Muscle of back (tissue), 13 donors: ENCODE measurements at places on chromosomes 6 and 20.

GRCh38 chr20:8389381-8390036, 257.4 kb downstream of the PLCB1 start:
- peak; percentile 56 for DNase-seq

GRCh38 chr6:33630014-33630413, 8.9 kb downstream of the ITPR3 start:
- no peak for DNase-seq

DNA sequence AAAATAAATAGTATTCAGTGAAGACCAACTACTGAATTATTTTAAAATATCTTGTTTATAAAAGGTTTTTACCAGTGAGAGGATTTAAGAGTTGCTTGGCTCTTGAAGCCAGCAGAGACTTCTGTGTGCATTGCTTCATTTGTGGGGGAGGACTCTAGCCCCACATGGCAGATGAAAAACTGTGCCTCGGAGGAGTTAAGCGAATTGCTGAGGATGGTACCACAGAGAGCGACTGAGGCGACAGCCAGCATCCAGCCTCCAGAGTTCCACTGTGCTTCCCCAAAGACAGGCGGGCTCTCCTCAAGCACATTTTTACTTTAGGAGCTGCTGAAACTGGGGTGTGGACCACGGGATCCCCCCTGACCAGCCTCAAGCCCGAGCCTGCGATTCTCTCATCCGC, 80.7 kb downstream of the THBS2 start:
- DNase-seq = no peak

DNA sequence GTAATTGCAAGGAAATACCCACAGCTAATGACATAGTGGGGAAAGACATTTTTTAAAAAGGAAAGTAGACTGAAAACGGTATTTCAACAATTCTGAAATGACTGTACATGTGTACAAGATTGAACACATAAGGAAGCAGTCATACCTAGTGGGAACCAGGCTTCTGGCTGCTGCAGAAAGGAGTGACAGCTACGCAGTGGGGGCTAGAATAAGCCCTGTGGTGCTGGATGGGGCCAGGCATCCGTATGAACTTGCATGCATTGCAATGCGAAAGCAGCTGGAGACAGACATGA, 54.9 kb upstream of the GPR31 start:
- DNase-seq = no peak

DNA sequence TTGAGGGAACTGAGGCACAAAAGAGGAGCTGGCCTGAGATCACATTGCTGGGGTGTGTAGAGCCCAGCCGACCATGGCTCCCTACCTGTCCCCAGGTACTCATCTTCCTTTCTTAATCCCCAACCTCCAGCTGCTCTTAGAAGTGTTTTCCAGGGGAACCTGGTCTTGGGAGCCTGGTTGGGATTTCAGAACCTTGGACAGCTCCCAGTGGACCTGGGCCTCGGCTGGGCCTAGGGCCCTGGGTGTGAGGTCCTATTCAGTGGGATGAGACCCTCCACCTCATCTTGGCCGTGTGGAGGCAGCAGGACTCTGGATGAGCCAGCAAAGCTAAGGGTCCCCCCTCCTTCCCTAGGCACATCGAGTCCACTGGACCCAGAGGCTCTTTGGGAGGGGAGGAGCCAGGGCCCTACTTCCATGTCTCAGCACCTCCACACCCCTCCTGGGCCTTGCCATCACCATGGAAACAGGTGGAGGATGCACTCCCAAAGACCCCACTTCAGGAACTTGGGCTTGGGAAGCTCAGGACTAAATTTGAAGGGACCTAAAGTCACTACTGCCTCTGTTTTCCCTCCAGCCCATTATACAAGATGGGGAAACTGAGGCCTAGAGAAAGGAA, 38.5 kb downstream of the DLGAP4 start:
- peak; percentile 47 for DNase-seq

DNA sequence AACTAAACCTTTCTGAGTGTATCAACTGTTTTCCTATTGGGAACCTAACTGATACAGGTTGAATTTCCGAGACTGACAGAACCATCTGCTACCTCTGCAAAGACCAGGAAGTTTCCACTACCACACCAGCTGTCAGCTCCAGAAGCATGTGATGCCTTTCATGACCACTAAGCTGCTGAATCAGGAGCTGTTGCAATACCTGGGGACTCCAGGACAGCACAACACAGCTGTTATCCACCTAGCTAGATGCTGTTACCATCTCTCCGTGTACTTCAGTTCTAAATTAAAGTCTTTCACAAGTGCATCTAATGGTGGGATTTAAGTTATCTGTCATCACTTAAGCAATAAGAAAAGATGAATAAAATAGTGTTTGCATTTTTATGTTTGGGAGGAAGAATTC, 158.2 kb upstream of the IMPG1 start:
- no peak for DNase-seq

DNA sequence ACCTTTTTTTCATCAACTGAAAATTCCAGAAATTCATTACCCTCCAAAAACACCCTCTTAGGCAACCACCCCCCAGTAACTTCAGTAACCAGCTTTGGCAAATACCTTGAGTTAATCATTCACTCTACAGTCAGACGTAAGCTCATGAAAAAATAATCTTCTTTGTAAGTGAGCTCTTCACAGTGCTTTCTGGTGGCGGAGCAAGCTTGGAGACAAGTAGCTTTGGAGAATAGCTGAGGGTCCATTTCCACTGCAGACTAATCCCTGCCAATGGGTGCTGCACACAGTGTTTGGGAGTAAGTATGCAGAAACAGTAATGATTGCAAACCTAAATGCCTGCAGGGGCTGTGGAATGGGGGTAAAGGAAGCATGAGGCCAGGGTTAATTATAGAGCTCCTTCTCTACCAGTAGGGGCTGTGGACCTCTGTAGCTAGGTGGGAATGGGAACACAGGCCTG, 56.8 kb upstream of the HINT3 start:
- no peak for DNase-seq

DNA sequence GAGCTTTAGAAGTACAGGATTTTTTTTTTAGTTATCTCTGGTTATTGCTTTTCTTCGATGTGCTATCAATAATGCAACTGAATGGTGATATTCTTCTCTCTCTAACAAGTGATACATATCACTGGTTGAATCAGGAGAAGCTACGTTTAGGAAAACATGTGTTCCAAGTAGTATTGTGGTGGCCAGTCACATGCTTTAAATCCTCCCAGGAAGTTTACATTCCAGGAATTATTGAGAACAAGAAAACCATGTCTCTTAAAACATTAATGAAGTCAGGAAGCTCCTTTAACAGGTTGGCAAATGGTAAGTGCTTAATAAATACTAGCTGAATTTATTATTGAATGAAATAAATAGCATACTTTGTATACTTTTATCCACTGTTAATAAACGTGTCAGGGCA, 371.1 kb downstream of the BCKDHB start:
- DNase-seq = no peak

DNA sequence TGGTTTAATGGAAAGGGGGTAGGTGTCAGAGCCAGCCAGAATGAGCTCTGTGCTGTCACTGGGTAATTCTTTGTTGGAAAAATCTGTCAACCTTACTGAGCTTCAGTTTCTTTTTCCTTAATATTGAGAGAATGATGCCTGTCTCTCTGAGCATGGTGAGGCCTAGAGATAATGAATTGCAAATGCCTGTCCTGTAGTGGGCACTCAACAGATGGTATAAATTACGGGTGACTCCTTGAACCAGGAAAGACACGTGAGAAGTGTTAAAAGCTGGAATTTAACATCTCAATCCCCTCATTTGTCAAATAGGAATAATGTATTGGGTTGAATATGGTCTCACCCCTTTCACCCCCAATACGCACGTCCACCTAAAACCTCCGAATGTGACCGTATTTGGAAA, 74.9 kb downstream of the ADTRP start:
- no peak for DNase-seq

- DNase-seq = no peak
Measured at GRCh38 chr6:11403035-11403601, 134.4 kb upstream of the TMEM170B start.

DNA sequence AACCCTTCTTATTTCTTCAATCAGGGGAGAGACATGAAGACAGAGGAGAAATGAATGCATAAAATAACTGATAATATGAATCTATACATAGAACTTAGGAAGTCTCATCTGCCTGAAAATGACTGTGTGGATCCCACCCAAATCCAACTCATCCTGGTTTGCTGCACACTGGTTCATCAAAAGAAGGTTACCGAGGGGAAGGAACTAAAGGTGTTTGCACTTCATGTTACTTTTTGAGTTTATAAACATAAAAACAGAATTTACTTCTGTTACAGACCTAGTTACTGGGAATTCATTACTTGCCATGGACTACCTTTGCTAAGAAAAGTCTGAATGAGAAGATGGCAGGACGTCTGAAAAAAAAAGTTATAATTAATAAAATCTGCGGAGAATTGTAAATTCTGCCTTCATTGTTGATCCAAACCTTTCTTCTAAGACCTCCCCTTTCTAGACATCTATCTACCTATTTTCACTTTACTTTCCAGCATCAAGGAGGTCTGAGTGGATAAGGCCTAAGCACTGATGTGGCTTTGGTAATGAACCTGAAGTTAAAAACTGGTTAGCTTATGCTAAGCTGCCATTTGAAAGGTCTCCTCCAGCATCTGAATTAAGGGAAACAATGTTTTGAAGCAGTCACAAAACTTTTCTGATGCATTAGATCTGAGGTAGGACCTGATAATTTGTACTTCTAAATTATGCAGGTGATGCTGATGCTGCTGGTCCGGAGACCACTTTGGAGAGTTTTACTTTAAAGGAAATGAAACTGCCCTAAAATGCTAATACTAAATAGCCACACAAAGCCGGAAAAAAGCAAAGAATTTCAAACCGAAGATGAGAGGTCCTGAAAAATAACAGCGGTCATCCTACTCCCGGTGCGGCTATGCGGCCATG, 84.0 kb downstream of the HFE start:
- DNase-seq = no peak

DNA sequence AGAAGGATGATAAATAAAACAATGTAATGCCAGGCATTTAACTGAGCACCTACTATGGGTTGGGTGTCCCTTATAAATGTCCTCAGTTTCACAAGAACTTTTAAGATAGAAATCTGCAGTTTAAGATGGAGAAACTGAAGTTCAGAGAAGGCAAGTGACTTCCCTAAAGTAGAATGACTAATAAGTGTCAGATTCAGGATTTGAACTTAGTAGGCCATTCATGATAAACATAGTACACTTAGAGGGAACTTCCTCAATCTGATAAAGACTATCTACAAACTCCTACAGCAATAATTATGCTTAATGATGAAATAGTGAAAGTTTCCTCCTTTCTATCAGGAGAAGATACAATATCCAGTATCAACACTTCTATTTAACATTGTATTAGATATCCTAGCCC, 43.9 kb downstream of the NCR2 start:
- DNase-seq = no peak

DNA sequence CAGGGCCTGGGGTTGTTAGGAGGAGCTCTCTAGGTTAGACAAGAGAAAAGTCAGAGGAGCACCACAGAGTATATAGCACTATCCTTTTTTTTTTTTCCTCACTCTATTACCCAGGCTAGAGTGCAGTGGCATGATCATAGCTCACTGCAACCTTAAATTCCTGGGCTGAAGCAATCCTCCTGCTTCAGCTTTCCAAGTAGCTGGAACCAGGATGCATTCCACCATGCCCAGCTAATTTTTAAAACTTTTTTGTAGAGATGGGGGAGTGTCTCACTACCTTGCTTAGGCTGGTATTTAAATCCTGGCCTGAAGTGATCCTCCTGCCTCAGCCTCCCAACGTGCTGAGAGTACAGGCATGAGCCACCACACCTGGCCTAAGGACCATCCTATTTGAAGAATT, 19.3 kb upstream of the AKIRIN2 start:
- no peak for DNase-seq

DNA sequence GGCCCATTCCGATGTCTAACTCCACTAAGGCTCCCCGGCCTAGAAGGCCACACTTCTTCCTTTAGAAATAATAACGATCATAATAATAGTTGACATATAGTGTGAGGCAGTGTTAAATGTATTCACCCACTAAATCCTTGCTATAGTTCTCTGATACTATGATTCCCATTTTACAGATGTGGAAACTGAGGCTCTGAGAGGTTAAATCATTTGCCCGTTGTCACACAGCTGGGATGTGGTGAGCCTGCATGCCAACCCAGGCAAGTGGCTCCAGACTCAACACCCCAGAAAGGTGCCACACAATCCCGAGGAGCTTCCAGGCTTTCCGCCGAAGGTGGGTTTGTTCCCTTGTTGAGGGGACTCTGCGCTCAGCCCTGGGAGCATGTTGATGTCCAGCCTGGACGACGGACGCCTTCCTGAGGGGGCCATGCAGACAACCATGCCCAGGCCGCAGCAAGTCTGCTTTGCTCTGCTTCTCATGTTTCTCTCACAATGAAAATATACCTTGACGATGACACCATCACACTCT, 104.6 kb upstream of the CDYL start:
- DNase-seq = no peak

DNA sequence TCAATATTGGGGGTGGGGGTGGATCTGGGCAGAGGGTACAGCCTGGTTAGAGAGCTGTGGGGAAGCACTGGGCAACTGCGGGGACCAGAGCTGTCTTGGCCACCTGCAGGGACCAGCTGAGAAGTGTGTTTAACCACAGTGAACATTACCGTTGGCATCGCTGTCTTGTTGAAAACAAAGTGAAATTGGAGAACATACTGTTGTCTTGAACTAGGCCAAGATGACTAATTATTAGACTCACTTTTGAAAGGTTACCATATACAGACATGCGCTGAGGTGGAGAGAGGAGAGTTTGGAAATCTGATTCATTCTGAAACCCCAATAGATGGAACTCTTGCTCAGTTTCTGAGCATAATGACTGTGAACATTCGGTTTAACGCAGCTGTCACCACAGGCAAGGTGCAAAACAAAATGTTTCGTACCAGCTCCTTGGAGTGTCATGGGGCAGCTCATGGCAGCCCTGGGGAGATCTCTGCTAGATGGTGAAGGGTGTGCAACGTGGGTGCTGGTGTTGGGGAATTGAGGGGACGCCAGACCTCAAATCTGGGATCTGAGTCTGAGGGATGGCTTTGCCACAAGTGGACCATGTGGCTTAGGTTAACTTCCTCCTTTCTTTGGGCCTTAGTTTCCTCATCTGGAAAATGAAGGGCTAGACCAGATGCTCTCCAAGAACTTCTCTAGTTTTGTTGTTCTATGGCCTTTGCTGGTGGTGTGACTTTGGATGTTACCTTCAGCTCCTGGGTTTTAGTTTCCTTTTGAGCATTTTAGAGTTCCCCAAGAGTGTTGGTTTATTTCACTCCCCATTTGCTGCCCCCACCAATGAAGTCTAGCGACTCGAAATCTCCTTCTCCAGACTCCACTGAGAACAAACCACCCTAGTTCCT, 24.6 kb upstream of the GTSF1L start:
- DNase-seq = no peak

- DNase-seq = no peak
Measured at GRCh38 chr6:39188571-39188970, 40.7 kb downstream of the KCNK5 start.

DNA sequence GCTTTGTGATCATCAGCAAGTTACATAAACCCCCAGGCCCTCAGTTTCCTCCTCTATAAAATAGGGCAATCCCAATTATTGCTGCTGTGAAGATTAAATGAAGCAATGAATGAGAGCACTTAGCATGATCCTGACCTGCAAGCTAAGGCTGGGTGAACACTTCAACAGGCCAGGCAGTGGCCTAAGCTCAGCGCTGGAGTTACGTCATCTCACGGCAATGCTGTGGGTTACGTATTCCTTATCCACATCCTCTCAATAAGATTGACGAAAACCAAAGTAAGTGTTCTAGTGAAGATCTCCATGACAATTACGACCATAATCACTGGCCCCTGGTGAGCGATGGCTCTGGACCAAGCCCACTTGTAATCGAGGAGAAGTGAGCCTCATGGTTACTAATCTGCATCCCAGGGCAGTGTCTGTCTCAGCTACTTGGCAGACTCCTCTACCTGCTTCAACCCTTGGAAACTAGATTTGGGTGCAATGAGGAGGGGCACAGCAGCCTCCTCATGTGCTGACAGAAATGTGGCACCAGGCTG, 274.1 kb upstream of the ARID1B start:
- no peak for DNase-seq
